ENCODE measurements at places on chromosomes 3 and 15. TPM values are rescaled to one million over a fixed set of nuclear protein-coding genes. Genes with fewer than 3 reads are reported as not detected.

SLC15A2 gene
- total RNA-seq = 1.2 TPM

CD86 gene
- total RNA-seq = not detected

LSAMP gene
- total RNA-seq = 6.8 TPM

GOLGA6B gene
- not detected for total RNA-seq

SAMMSON gene
- total RNA-seq = not detected

FBXW12 gene
- total RNA-seq = not detected

ADGRG7 gene
- not detected for total RNA-seq

LMCD1 gene
- total RNA-seq = 166 TPM

GABRB3 gene
- total RNA-seq = 1.3 TPM

SSUH2 gene
- not detected for total RNA-seq

GPR149 gene
- total RNA-seq = not detected

SLC30A4 gene
- total RNA-seq = 8.8 TPM

THOC7 gene
- 47.0 TPM for total RNA-seq

RTP1 gene
- total RNA-seq = not detected

FEZF2 gene
- not detected for total RNA-seq

LRTM1 gene
- not detected for total RNA-seq

NANOGP8 gene
- total RNA-seq = not detected

LTF gene
- not detected for total RNA-seq

RARB gene
- total RNA-seq = 3.4 TPM

AHSG gene
- total RNA-seq = not detected

ADAMTS17 gene
- 1.5 TPM for total RNA-seq

ATP13A5 gene
- not detected for total RNA-seq

FRMD4B gene
- total RNA-seq = 6.0 TPM

TMCO5A gene
- not detected for total RNA-seq

SERPINI2 gene
- not detected for total RNA-seq

MYZAP gene
- 0.35 TPM for total RNA-seq

All from pericardium fibroblast (primary cell).